ENCODE measurements at places on chromosomes 2 and 18. TPM values are rescaled to one million over a fixed set of nuclear protein-coding genes. Genes with fewer than 3 reads are reported as not detected.

DNA sequence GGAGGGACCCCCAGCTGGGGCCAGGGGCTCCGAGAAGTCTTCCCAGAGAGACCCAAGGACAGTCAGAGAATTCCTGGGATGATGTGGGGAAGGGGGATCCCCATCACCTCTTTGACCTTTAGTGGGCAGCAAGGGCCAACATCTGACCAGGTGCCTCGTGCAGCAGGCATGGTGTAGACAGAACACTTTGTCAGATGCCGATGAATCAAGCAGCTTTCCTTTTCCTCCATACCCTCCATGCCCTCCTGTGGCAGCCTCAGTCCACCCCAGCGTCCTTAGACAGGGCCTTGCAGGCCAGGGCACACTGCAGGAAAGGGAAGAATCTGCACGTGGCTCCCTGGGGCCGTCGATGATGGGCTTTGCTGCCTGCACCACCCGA lies 26.3 kb downstream of the GPR55 start:
- DNase-seq, result no peak

DNA sequence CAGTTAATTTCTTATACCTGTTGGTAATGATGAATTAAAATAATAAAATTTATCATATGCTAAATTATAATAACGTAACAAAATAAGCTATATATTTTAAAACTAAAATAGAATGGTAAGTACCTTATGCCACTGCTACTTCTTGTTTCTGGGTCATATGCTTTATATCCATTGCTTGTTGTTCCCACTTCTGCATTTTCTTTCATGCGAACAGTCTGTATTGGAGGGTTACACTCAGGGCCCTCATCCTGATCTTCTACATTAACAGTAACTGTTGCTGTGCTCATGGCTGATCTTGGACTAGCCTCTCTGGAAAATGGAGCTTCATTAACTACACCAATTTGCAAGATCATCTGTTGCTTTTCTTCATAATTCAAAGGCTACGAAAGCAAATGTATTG lies 22.2 kb downstream of the DSC2 start:
- no peak for DNase-seq

DNA sequence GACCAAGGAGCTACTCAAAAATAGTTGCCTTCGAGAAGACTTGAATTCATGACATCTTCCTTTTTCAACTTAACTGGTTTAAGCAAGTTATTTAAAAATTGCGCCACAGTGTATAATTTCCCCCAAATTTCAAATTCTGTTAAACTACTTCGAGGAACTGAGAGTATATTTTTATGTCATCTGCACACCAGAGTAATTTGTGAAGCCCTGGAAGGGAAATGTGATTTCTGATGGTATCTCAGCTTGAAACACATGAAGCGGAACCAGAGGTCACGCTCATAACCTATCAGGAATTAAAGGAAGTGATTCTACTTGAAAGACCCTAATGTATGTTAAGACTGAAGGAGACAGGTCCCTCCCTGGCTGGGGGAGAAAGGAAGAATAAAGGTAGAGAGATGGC lies 33.9 kb upstream of the DARS1 start:
- no peak for DNase-seq

DNA sequence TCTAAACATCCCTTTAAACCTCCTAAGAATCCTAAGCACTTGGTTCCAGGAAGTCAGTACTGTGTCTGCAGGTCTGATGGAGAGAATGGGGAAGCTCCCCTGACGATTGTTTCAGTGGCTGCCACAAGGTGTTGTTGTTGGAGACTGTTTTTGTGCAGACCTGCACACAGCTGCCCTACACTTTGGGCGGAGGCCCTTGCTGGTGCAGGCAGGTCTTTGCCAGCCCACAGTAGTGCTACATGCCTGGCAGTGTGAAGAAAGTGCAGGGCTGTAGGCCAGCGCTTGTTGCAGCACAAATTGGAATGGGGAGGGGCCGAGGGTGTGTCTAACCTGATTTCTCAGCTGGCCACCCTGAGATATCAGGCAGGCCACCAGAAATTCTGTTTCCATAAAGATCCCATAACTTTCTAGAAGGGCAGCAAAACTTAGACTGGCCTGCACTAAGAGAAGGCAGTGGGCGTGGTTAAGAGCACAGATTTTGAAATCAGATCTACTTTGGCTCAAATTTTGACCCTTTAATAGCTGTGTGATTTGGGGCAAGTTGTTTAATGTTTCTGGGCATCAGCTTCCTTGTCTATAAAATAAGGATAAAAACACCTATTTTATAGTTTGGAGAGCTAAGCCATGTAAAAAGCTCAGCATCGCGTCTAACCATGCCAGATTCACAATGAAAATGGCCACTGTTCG lies 83.7 kb upstream of the SLC1A4 start:
- DNase-seq, result no peak

DNA sequence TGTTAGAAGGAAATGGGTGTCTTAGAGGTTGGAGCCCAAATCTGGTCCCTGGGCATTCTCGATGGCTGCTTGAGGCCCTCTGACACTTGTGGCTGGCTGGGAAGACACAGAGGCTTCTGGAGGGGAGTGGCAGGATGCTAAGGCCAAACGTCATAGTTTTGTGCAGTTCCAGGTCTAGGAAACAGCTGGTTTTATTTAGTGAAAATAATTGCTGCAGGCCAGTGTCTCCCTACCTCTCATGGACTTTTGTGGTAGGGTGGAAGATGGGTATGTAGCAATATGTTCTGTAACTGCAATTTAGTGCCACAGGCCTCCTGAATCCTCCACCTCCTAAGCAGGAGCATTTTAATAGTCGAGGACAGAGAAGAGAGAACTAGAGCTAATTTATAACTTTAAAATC lies 32.2 kb upstream of the SPRED2 start:
- no peak for DNase-seq

TNFAIP6 gene
- total RNA-seq, result not detected

GRCh38 chr18:22987547-22988189 lies 54.5 kb downstream of the RBBP8 start:
- DNase-seq, result no peak

DNA sequence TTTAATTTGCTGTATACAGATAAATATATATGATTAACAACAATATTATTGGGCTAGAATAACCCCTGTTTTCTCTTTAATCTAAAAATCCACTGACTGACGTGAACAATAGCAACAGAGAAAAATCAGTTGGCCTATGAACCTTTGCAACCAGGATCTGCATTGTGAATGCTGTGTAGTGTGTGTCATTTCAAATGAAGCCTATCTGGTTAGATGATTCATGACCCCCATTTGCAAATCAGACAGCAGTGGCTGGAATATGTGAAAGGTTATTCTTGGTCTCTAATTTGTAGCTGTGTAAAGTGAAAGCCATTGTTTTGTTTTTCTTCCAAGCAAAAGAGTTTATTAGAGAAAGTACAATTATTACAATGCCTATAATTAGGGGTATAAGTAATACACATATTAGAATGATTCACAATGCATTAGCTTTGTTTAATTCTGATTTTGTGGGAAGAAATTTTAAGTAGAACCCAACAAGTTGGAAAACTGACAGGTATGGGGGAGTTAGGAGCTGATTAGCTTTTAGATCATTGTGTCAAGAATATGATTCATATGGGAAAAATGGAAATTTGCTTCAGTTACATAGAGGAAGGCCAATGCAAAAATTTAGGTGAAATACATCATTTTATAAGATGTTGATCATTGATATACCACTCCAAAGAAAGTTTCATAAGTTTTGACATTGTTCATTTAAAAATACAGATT lies 1362.2 kb upstream of the TMEFF2 start:
- DNase-seq, result no peak

Data from activated naive CD4-positive, alpha-beta T cell treated with anti-CD3 and anti-CD28 coated beads, Interleukin-2, amount 50 U/mL, for 72 hours (primary cell).